Cerebellar nuclear complex (tissue), 1 donor: ENCODE measurements at places on chromosomes 6 and 20.

GRCh38 chr6:105364243-105364642 is 38.6 kb downstream of the PREP start:
- DNase-seq, result no peak

- DNase-seq, result no peak
Observed at GRCh38 chr6:8914700-8915099, 479.4 kb upstream of the SLC35B3 start.

DNA sequence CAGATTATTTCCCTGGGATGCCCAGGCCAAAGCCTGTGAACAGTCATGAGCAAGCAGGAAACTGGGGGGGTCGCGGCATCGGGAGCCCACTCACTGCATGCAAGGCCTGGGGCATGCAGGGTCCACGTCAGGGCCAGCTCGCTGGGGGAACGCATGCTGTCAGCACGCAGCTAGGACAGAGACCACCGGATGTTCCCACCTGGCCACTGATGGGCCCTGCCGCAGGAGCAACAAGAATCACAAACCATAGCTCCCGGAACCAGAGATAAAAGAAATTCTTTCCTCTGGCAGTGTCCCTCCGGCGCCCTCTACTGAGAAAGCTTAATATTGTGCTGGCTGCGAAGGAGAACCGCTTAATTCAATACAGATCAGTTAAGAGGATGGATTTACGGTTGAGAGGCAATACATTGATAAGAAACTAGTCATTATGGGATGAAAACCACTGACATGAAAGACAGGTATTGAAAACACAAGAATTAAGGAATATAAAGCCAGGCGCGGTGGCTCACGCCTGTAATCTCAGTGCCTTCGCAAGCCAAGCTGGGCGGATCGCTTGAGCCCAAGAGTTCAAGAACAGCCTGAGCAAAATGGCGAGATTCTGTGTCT is 32.6 kb downstream of the C6orf15 start:
- DNase-seq, result peak; percentile 16

- DNase-seq, result no peak
Observed at GRCh38 chr6:167350275-167350696, 25.4 kb downstream of the TTLL2 start.

- no peak for DNase-seq
Observed at GRCh38 chr6:143609501-143609900, 68.3 kb upstream of the PHACTR2 start.

DNA sequence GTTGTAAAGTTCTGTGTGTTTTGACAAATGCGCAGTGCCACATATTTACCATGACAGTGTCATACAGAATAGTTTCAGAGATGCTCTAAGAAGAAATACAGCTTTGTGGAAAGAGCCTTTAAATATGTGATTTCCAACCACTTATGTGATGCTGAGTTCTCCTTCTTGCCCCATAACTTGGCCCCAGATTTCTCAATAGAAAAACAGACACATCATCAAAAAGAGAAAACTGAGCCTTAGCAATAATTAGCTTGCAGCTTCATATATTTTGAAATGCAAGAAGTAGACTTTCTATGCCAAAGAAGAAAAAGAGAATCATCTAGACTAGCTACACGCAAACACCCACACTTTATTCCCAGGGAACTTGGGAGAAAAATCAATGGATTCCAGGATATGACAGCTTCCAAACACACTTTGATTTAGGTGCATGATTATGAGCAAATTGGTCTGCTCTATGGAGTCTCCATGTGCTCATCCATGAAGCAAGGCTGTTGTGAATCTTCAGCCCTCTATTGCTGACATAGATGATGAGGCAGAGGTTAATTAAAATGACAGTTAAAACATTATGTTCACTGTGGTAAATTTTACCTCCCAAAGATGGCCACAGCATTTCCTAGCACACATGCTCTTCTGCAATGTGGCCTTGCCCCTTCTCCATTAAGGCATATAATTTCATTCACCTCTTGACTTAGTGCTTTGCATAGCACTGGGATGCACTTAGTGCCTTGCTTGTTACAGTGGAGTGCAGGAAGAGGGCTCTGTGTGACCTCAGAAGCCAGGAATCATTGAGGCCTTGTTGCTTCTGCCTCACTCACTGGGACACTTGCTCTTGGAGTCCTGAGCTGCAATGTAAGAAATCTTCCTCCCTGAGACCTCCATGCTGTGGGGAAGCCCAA is 174.6 kb downstream of the SYNDIG1 start:
- no peak for DNase-seq
